SW480 (cell line): ENCODE measurements at places on chromosomes 13 and 19.

GRCh38 chr19:51431124-51431523, 13.7 kb upstream of the SIGLEC10 start:
- no peak for DNase-seq

DNA sequence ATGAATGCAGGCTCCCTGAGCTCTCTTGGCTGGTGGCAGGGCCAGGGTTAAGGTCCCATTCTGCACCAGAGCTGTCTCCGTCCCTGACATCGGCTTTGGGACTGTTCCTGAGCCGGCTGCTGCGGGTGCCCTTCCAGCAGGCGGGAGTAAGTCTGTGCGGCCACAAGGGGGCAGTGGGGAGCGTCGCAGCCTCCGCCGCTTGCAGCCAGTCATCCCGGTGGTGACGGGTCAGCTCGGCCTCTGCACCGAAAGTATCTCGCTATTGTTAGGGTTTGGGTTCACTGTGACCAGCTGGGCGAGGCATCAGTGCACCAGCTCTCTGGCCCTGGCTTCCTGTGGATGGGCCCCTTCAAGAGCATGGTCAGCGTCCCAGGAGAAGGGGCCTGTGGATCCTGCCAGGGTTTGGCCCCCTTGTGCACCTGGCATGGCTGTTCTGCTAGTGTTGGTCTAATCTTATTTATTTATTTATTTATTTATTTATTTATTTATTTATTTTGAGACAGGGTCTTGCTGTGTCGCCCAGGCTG, 15.1 kb downstream of the NDUFB7 start:
- DNase-seq: peak; percentile 68

GRCh38 chr13:51596541-51596940, 12.3 kb downstream of the WDFY2 start:
- no peak for DNase-seq

GRCh38 chr13:86830046-86830445, 841.1 kb upstream of the SLITRK5 start:
- DNase-seq: no peak

DNA sequence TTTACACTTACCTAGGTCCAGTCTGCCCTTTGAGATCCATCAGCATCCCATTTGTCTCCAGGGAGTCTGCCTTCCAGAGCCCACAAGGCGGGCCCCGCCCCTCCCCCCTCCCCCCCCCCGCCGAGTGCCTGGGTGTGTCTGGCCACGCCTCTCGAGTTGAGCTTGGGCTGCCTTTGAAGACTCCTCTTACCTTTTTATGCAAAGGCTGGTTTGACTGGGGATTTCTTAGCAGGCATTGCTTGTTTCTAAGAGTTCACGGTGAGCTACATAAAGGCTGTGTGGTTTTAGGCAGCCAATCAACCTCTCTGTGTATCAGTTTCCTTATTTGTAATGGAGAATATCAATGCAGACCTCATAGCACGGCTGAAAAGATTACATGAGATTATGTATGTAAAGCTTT, 11.3 kb downstream of the GPR12 start:
- peak; percentile 31 for DNase-seq

GRCh38 chr13:70080012-70080411, 27.6 kb upstream of the ATXN8OS start:
- no peak for DNase-seq

DNA sequence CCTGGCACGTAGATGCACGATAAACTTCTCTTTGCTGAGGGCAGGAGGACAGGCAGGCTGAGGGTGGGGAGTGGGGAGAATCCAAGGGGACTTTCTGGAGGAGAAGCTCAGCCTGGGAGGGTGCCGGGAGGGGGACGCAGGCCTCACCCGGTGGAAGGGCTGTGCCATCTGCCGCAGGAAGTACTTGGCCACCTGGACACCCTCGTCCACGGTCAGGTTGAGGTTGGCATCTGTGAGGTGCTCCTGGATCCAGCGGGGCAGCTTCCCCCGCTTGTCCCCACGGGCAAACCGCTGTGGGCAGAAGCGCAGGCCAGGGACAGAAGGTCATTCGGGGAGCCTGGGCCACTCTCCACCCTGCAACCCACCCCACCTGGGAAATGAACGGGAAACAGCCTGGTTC, 11.5 kb downstream of the KLC3 start:
- DNase-seq: no peak

- DNase-seq: no peak
Measured at GRCh38 chr13:104837756-104838155, 1697.7 kb downstream of the EFNB2 start.

GRCh38 chr13:39942552-39943273, 287.3 kb downstream of the COG6 start:
- peak; percentile 83 for DNase-seq

- DNase-seq: no peak
Measured at GRCh38 chr13:97261254-97262005, 39.3 kb downstream of the MBNL2 start.

DNA sequence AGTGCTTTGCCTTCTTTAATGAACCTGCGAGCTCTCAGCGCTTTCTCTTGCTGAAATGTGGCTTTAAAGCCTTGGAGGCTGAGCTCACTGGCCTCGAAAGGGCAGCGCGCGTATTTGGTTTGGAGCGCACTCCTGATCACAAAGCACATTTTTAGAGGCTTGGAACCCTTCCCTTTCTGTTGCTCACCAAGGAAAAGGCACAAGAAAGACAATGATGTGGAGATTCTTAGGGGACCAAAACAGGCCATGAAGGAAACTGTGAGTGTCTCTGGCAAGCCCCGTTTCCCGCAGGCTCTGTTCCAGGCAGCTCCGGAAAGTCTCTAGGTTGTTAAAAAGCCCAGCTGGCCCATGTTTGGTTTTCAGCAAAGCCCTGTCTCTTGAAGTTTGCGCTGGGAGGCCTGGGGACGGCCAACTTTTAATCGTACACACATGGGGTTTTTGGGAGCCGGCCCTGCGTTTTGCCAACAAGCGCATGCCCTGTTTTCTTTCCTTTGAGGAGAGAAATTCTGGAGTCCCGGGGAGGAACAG, 9.4 kb upstream of the SPC24 start:
- DNase-seq: no peak

DNA sequence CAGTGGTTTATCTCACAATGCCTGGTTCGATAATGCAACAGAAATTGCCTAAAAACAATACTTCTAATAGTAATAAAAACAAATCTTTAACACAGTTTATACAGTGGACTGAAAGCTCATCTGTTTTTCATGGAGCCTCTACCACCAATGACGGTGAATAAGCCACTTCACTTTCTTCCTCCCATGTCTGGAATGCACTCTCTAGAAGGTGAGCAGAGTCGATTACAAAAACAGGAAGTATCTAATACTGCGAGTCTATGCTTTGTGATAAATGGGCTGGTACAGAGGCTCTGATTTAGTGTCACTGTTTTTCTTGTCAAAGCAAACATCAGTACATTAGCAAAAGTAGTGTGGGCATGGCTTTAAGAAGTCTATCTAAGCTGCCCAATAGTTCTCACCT, 1348.6 kb upstream of the SLC10A2 start:
- DNase-seq: no peak

GRCh38 chr13:49530457-49530856, 34.7 kb downstream of the PHF11 start:
- DNase-seq: no peak

- no peak for DNase-seq
Measured at GRCh38 chr13:110661256-110661655, 44.7 kb downstream of the CARS2 start.

- no peak for DNase-seq
Measured at GRCh38 chr13:112058519-112058873, 8.5 kb upstream of the SOX1 start.

GRCh38 chr19:6286676-6287075, 6.9 kb upstream of the MLLT1 start:
- no peak for DNase-seq

DNA sequence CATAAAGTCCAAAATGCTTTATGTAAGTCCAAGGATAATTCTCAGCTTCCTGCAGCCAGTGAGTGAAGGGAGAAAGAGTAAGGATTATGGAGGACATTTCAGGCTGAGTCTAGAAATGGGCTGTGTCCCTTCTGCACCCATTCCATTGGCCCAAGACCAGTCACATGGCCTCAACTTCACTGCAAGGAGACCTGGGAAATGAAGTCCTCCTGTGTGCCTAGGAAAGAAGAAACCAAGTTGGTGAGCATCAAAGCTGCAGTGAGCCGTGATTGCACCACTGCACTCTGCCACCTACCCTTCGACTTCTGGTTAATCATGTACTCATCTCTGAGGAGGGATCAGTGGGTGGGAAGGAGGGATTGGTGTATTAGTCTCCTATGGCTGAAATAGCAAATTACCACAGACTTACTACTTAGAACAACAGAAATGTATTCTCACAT, 3.6 kb upstream of the CD37 start:
- peak; percentile 74 for DNase-seq

DNA sequence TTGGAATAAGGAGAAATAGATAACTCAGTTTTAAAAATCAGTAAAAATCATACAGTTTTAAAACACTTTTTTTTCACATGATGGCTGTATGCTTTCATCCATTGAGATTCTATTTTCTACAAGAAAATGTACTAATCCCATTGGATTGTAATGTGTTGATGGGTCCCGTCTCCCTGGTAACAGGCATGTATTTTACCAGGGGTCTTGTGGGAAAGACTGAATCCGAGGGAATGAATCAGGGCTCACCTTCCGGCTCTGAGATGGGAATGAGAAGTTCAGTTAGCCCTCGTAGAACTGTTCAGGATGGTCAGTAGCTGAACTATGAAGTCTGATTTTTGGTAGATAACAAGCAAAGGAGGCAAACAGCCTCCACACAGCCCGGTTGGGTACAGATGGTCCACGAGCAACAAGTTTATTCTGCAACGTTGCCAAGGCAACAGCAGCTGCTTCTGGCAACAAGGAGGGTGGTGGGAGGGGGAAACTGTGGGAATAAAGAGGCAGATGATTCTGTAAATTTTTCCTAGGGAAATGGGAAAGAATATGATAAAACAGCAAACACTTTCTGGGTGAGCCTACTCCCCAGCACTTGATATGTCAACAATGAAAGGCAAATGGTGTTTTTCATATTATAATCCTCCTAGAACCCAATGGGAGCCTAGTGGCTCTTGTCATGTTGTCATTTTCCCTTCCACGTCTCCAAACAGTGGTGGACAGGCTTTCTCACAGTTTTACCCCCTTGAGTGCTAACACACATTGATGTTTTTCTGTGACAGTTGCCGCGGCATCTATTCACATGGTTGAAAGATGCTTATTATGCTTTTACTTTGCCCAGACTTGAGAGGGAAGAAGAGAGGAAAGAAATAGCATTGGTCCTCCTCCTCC, 12.4 kb upstream of the SIAH3 start:
- no peak for DNase-seq
